ENCODE measurements at places on chromosomes 2 and 18.

- no peak for DNase-seq
These were observed 469.3 kb downstream of the PLCL1 start for GRCh38 chr2:198273660-198274059.

GRCh38 chr18:44238454-44238853, 442.2 kb upstream of the SETBP1 start:
- no peak for DNase-seq

DNA sequence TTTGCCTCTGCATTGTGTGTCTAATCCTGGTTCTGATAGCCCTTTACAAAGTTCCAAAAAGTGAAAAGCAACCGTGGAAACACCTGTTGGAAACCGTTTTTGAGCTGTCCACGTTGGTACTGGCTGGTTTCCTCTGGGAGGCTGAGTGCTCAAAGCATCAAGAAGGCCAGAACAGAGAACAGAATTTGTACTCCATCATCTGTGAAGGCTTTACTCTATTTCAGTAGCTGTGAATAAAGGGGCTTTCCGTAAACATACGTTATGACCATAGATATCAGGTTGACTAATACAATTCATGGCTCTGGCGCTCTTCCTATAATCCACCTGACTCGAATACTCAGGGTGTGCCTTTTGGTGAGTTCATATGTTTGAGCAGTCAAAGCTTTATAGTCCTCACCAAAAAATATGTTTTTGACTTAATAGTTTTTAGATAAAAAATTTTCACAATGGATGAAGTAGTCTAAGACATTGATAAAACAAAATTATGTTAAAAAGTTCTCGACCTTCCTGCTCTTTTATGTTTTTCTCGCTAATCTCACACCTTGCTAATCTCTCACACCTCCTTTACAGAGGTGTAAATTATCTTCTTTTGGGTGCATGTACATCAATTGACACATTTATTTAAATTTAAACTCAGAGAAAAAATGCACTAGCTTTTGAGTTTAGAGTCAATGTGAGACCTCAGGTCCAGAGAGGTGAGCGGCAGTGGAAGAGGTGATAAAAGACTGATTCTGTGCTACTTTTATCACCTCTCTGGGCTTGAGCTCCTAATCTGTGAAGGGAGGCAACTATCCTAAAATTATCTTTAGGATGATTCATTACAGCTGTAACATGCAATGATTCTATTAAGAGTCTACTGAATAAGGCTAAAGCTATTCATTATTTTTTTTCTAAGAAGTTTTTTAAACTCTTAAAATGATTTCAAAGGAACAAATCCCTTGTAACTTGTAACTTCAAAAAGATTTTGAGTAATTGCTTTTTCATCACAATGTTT, 65.3 kb downstream of the CXCR4 start:
- no peak for DNase-seq

DNA sequence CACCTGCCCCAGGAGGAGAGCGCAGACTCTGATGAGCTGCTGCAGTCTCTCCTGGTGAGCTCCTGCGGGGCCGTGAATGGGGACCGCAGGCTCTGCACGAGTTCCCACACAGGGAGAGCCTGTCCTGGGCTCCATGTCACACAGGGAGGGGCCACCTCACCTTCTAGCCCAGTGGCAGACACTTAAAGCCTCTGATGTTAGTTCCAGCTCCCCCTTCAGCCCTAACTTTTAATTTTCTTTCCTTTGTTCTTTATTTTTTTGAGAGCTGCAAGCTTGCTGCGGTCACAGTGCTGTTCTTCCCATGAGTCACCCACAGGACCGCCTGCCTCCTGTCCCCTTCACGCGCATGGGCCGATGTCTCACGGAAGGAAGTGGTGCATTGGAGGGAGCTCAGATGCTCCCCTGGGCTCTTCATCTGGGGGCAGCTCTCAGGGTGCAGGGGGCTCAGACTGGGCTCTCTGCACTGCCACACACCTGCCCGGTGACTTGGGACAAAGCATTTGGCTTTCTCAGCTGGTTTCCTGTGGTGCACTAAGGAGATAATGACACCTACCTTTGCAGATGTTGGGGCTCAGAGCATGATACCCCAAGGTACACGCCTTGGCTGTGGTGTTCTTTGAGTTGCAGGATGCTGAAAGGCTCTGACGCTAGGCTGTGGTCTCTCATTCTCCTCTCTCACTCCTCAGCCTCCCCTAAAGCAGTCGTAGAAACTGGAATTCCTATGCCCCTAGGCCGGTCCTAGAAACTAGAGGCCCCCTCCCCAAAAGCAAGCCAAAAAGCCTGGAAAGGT, 37.2 kb upstream of the PXDN start:
- no peak for DNase-seq

DNA sequence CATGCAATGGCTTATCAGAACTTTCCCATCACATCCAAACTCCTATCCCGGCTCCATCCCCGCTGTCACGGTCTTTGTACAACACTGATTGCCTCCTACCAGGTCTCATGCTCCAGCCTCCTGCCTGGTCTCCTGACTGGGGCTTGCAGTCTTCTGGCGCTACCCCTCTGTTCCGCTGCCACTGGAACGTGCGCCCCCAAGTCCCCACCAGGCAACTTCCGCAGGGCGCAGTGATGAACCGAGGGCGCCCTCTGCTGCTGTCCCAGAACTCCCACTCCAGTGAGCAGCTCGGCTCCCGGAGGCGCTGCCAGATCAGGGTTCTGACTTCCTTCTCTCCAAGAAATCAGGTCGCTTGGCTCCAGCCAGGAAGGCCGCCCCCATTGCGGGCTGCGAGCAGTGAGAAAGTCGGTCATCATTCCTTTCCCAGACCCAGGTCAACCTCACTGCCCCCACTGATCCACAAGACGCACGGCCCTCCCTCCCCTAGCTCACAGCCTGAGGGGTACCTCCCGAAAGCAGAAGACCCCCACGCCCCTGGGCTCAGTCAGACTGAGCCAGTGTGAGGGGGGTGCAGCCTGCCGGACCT, 43.9 kb upstream of the RAB11FIP5 start:
- peak; percentile 42 for DNase-seq

DNA sequence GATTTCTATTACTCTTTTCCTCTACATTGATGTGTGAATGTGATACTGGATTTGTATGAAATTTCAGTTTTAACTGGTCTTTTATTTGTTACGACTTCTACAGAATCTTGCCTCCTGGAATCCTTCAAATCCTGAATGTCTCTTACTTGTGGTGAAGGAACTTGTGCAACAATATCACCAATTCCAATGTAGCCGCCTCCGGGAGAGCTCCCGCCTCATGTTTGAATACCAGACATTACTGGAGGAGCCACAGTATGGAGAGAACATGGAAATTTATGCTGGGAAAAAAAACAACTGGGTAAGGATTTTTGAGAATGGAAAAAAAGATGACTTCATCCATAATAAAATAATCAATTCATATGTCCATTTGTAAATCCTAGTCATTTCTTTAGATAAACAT, 134.6 kb downstream of the BABAM2 start:
- DNase-seq, result no peak

DNA sequence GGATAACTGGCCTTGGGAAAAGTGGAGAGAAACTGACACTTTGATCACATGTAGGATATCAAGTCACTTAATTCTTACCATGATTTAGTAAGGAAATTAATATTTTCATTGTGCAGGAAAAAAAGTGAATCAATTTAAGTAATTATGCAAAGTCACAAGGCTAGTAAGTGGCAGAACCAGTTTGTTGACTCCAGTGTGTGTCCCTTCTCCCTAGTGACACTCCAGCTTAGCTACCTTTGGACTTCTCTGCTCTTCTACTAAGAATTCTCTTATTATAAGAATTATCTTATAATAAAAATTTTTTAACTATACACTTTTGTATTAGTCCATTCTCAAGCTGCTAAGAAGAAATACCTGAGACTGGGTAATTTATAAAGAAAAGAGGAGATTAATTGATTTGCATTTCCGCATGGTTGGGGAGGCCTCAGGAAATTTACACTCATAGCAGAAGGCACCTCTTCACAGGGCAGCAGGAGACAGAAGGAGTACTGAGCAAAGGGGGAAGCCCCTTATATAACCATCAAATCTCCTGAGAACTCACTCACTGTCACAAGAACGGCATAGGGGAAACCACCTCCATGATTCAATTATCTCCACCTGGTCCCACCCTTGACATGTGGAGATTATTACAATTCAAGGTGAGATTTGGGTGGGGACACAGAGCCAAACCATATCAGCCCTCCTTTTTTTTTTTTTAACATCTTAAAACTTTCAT, 13.6 kb downstream of the COL4A4 start:
- DNase-seq, result no peak

GRCh38 chr2:124315221-124315880, 290.3 kb downstream of the CNTNAP5 start:
- DNase-seq, result no peak

GRCh38 chr2:231687133-231687852, 21.0 kb upstream of the PTMA start:
- DNase-seq, result peak; percentile 77

DNA sequence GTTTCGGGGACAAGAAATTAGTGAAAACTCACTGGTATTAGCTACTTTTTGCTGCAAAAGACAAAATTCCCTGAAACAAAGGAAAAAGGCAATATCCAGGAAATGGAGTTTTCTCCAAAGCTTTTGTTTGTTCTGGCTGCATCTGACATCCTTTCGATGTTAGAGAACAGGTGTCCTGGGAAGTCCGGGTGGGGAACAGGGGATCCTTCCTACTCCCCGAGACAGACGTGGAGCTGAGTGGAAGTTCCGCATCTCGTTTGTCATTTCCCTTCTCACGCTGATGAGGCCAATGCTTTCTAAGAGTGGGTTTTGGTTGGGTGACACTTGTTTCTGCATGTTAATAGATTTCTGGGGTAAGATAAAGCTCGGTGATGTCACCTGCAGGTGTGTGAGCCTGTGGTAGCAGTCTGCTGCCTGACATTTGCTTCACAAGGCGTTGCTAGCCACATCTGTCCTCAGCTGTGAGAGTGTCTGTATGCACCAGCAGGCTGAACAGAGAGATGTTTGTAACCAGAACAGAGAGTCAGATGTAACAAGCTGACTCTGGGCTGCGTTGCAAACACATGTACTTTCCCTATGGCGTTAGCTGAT, 125.9 kb downstream of the ACOXL start:
- peak; percentile 62 for DNase-seq

GRCh38 chr2:189648846-189649509, 12.3 kb upstream of the ASNSD1 start:
- DNase-seq, result no peak

GRCh38 chr2:121220995-121221394, 64.0 kb downstream of the TFCP2L1 start:
- no peak for DNase-seq

DNA sequence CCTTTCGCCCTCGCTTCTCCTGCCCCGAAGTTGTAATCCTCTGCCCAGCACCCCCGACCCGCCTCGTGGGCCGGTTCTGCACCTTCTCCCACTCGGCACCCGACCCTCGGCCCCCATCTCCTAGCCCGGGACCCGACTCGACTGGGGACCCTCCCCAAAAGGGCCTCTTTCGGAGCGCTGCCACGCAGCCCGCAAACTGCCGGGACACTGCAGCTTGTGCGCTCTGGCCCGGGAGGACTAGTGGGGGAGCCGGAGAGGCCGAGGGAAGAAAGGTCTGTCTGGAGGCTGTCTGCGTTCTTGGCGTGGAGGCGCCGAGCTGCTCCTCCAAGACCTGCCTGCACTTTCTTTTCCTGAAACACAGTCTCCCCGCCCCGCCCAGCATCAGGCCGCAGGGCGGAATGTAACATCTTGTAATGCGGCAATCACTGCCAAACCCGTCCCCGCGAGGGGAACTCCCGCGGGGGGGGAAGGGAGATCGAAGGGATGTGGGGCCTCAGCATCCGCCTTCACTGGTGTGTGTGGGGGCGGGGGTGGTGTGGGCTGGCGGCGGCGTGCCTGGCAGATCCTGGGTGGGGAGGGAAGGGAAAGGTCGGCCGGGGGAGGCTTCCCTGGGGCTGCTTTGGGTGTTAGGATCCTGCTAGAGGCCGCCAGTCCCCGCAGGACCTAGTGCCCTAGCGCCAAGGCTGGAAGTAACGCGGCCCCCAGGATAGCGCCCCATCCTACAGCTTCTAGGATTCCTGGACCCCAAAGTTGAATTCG, 7.4 kb downstream of the DLX2 start:
- peak; percentile 61 for DNase-seq

DNA sequence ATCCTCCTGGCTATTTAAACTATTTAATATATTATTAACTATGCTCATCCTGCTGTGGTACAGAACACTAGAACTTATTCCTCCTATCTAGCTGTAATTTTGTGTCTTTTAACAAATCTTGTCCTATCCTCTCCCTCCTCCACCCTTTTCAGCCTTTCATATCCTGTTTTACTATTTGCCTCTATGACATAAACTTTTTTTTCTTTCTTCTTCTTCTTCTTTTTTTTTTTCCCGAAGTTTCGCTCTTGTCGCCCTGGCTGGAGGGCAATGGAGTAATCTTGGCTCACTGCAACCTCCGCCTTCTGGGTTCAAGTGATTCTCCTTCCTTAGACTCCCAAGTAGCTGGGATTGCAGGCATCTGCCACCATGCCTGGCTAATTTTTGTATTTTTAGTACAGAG, 201.5 kb downstream of the LPIN1 start:
- no peak for DNase-seq

- DNase-seq, result peak; percentile 7
These were observed 15.9 kb downstream of the CAPN10 start for GRCh38 chr2:240602266-240603050.

DNA sequence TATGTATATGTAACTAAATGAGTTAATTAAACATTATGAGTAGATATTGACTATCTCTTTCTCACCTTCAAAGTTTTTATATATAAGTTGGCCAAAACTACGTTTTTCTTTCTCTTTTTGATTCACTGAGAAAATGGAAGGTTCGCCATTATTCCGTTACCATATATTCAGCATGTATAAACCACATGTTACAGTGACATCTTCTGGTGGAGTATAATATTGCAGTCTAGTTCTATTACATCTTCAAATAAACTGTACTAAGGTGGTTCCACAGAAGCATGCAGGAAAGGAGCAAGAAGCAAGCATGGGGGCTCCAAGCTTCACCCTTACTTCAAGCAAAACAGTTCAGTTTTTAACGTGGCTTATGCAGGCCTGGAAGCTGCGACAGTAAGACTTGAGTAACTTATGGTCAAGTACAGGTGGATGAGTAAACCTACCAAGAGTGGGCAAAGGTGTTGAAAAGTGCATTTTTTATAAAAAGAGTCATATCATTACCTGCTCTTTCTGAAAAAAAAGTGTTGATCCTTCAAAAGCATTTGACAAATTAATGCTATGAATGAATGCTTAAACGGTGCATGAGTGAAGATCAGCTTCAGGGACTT, 129.8 kb upstream of the RAB6C start:
- no peak for DNase-seq

- no peak for DNase-seq
These were observed 15.7 kb upstream of the COX7A2L start for GRCh38 chr2:42376758-42377157.

GRCh38 chr18:72171596-72171995, 372.5 kb downstream of the CBLN2 start:
- DNase-seq, result no peak

- no peak for DNase-seq
These were observed 66.4 kb downstream of the EPAS1 start for GRCh38 chr2:46363535-46364170.

- no peak for DNase-seq
These were observed 44.7 kb downstream of the TGFA start for GRCh38 chr2:70508711-70509462.

DNA sequence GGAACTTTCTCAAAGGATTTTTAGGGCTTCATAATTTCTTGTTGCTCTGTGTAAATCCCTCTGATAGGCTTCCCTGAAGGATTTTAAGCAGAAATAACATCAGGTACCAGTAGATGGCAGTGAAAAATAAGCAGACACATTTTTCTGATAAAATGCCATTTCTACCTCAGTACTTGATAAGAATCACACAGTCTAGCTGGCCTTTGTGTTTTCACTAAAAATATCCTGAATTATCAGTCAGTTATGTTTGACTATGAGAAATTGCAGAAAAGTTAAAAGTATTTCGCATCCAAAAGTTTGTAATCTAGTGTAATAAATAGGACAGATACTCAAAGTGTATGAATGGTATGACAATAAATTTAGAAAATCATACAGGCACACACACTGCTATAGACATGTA, 68.7 kb downstream of the DNAJC10 start:
- DNase-seq, result no peak

Data from activated naive CD4-positive, alpha-beta T cell treated with anti-CD3 and anti-CD28 coated beads, Interleukin-2, amount 50 U/mL, for 16 hours (primary cell).